ENCODE measurements at places on chromosomes 11 and 22.

- peak; percentile 57 for DNase-seq
Measured at GRCh38 chr22:31901388-31902137, 42.8 kb upstream of the YWHAH start.

- peak; percentile 58 for DNase-seq
Measured at GRCh38 chr22:32794449-32795213, 6.9 kb upstream of the TIMP3 start.

DNA sequence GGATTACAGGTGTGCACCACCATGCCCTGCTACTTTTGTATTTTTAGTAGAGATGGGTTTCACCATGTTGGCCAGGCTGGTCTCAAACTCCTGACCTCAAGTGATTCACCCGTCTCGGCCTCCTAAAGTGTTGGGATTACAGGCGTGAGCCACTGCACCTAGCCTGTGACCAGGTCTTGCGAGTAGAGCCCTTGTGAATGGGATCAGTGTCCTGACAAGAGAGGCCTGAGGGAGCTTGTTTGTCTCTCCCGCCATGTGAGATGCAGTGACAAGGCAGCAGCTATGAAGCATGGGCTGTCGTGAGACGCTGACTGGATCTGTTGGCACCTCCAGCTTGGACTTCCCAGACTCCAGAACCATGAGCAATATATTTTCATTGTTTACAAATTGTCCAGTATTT lies 69.3 kb downstream of the LRRC32 start:
- DNase-seq, result no peak

GRCh38 chr11:15821451-15821850 lies 534.9 kb downstream of the SOX6 start:
- no peak for DNase-seq

DNA sequence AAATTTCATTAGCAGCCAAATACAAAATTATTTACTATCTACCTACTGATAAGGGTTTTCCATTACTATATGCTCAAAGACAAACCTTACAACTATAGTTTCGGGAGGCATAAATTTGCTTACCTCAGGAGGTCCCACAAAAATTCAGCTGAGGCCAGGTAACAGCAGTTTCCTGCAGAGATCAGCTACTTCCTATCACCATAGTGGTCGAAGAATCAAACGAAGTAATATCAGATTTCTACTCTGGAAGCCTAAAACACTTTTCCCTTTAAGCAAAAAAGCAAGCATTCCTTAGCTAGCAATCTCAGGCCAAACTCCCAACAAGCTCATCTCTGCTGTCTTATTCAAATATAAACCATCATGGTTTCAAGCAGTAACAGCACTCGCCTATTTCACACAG lies 3.1 kb downstream of the NAP1L4 start:
- peak; percentile 13 for DNase-seq

- DNase-seq, result no peak
Measured at GRCh38 chr11:1824221-1825038, 10.4 kb upstream of the SYT8 start.

DNA sequence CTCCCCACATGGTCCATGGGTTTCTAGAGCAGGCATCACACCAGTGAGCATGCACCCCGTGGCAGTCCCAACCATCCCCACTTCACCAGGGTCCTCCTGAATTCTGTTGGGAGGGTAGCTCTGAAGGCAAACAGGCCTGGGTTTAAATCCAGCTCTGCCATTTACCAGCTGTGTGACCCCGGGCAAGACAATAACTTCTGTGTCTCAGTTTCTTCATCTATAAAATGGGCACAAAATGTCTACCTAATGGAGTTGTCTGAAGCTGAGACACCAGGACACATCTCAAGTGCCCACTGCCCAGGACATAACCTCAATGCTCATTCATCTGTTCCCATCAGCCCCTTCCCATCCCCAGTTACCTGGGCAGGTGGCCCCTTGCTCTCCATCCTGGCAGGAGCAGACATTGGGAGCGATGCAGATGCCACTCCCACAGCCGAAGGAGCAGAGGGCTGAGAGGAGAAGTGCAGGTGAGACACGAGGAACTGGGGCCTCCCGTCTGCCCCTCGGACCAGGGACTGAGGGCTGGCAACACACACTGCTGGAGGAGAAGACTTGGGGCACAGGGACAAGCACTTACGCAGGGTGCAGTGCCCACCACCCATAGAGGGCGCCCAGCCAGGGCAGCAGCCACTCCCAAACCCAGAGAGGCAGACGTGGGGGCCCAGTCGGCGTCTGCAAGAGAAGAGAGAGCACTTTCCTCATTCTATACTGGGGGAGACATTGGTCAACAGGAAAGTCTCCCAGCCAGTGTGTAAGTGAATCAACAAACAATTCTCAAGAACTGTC lies 4.0 kb downstream of the VWCE start:
- peak; percentile 32 for DNase-seq

- DNase-seq, result no peak
Measured at GRCh38 chr11:86214710-86215109, 29.8 kb upstream of the EED start.

- no peak for DNase-seq
Measured at GRCh38 chr11:110939471-110939870, 227.2 kb upstream of the ARHGAP20 start.

- DNase-seq, result no peak
Measured at GRCh38 chr11:43377389-43377788, 18.7 kb downstream of the TTC17 start.

- no peak for DNase-seq
Measured at GRCh38 chr11:86810288-86810687, 9.9 kb downstream of the PRSS23 start.

DNA sequence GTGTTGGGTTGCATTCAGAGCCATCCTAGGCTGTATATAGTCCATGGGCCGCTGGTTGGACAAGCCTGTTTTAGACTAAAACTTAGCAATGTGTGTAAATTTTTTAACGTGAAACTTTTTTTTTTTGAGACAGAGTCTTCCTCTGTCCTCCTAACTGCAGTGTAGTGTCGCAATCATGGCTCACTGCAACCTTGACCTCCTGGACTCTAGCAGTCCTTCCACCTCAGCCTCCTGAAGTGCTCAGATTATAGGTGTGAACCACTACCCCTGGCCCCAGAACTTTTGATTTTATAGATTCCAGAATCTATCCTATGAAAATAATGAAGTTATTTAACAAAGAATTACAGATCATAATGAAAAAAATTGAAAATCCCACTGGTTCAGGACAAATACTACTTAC lies 29.9 kb upstream of the PANX2 start:
- no peak for DNase-seq

- DNase-seq, result no peak
Measured at GRCh38 chr11:83025267-83025704, 46.4 kb downstream of the RAB30 start.

GRCh38 chr11:31712851-31713250 lies 98.3 kb downstream of the PAX6 start:
- DNase-seq, result no peak

- no peak for DNase-seq
Measured at GRCh38 chr11:120786206-120786735, 237.6 kb upstream of the TBCEL start.

DNA sequence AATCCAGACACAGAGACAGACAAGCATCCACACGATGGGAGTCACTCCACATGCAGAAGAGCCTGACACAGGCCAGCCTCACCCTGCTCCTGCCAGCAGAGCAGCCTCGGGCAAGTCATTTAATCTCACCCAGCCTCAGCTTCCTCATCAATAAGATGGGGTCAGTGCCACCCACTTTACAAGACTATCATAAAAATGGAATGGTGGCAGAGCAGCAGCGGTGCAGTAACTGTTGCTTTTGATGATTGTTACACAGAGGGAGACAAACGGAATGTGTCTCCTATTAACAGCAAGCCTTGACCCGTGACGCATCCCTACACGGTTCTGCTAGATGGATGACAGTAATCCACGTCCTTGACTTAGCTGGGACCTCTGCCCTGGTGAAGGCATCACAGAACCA lies 26.0 kb upstream of the ARFGAP3 start:
- no peak for DNase-seq

DNA sequence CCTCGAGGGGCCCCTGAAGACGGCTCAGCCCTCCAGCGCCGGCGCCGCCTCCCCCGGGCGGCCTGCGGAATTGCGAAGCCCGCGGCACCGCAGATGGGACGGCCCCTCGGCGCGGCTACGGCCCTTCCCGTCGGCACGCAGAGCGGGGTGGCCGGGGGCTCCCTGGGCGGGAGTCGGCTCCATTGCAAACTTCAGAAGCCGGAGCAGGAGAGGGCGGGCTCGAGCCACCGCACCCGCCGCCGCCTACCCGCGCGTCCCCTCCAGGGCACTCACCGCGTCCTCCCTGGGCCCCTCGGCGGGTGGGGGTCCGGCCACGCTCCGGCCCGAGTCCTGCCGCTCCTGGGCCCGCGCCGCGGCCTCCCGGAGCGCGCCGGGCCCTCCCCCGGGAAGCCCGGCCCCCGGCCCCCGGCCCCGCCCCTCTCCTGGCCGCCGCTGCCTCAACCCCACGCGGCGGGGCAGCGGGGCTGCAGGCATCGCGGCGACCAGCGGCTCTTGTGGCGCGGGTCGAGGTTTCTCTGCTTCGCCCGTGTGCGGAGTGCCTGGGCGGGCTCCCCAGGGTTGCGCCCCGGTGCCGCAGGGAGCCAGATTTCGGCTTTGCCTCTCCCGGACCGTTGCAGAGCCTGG lies at the start of gene PACSIN3:
TSS of gene PACSIN3 (minus strand) at position 359 of the 624 bp plus-strand sequence. CDS start 3,707 bp downstream, outside the sequence.
- peak; percentile 73 for DNase-seq

DNA sequence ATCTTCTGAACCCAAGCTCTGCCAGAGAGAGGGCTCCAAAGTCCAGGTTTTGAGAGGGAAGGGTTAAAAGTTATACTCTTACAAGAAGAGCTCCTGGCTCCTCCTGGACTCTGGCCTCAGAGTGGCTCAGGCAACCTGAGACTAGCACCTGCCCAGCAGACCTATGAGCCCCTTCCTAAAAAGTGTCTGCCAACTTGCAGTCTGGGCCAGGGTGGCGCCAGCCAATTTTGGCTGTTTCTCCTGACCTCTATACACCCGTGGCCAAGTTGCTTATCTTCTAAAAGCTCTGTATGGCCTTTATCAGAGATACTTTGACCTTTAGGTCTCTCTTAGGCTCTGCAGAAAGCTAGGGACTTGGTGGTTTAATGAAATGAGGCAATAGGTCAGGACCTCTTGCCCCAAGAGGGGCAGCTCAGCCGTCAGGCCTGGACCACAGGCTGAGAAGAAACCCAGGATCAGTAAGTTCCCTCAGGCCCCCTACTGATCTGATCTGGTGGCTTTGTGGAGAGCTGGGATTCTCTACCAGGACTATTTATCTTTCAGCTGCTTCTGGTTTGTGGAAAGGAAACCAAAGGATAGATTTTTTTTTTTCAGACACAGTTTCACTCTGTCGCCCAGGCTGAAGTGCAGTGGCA lies 10.3 kb upstream of the UCP3 start:
- no peak for DNase-seq

GRCh38 chr11:66858939-66859685 lies 2.2 kb downstream of the LRFN4 start:
- no peak for DNase-seq

GRCh38 chr22:27133681-27134314 lies 476.4 kb downstream of the MIAT start:
- peak; percentile 21 for DNase-seq

DNA sequence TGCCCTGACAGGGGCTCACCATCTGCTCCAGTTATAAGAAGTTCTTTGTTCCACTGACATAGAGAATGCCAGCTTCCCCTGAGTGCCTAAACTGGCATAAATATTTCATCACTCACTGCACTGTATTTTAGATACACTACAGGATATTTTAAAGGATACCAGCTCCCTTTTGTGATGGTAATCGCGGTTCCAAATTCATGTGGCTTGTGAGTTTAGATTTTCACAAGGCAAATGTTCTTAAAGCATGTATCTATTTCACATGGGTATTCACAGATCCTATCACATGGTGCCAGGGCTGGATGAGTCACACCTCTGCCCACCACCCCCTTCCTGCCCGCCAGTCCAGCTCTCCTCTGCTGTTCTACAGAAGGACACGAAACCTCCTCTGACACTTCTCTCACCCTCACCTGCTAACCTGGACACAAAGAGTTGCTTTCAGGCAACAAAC lies 105.5 kb downstream of the KCNC1 start:
- no peak for DNase-seq

DNA sequence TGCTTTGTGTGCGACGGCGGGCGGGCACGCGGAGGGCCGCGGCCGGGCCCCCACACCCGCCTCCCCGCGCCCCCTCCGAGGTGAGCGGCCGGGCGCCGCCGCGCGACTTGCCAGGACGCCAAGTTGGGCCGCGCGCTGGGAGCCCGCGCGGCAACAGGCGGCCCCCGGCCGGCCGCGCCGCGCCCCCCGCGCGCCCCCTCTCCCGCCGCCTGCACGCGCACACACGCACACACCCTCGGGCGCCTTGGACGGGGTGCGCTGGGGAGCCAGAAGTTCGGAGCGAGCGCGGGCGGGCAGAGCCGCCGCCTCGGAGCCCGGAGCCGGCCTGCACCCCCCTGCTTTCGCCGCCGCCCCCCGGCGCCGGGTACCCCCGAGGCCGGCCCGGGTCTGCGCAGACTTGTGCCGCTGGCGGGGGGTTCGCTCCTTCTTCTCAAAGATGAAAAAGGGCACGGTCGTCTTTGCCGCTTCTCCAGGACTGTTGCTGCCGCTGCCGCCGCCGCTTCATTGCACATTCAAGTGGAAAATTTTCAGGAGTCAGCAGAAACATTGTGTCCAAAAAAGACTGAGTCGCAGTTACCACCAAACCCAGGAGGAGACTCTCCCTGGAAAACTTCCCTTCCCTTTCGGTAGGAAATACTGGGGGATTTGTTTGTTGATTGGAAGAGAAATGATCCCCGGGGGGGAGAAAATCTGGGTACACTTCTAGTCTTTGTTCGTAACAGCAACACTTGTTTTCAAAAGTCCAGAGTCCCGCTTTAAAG lies 895 bp downstream of the TEAD1 start:
- DNase-seq, result peak; percentile 51

- no peak for DNase-seq
Measured at GRCh38 chr11:21428796-21429195, 759.4 kb downstream of the NELL1 start.

- no peak for DNase-seq
Measured at GRCh38 chr22:50224071-50224470, 20.8 kb downstream of the TUBGCP6 start.

DNA sequence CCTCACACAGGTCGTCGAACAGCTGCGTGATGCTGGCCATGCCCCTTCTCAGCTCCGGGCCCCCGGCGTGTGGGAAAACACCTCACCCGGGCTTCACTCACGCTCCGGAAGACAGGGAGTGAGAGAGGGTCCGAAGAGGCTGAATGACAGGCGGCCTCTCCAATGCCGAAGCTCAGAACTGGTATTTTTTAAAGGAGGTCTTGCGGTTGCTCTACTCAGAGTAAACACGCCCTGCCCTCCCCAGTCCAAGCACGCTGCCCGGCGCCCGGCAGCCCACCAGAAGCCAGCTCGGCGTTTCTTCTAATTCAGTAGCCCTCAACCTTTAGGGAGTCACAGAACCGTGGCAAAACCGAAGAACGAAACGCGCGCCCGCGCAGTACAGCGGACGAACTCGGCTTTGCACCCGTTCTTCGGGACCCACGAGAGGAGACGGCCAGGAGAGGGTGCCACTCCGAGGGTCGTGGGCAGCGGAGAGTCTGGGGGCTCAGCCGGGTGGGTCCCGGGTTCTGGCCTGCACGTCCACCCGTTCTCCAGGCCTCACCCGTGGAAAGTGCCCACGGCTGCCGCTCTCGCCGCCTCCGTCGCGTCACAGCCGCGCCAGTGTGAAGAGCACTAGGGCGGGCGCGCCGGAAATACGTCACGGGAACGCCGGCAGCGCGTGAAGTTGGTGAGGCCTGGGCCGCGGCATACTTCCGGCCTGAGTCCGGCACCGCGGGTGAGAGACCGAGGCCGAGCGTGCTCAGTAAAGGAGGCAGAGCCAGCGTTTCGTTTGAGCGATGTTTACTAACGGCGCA lies at the start of gene TUBGCP6:
TSS of gene TUBGCP6 (minus strand) at position 604 of the 794 bp plus-strand sequence. CDS start at position 40, 564 bp downstream.
- peak; percentile 96 for DNase-seq
